Stimulated activated CD4-positive, alpha-beta T cell treated with anti-CD3 and anti-CD28 coated beads, Interleukin-1b, Interleukin-23, amount 100 ng/mL, for 1 hour (primary cell): ENCODE measurements at places on chromosomes 1 and 21.

- DNase-seq: no peak
Observed at GRCh38 chr21:46078978-46079351, 18.9 kb upstream of the COL6A2 start.

- no peak for DNase-seq
Observed at GRCh38 chr1:147618077-147618569, 52.2 kb downstream of the ACP6 start.

DNA sequence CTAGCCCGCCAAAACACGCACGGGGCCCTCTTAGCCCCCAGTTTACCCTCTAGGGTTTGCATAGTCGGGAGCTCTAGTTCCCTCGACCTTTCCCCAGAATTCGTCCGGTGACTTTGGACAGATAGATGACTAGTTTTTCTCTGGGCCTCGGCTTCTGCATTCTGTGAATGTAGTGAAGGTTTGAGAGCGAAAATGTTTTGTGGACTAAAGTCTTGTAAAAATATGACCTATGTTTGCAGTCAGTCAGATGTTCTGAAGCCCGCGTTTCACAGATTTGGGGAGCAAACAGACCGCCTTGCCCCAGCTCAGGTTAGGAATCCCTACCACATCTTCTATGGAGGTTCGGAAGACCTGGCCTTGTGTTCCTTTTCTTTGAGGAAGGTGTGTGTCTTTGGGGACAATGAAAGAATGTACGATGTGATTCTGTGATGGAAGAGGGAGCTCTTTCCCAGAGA is 401 bp downstream of the UQCRH start:
- DNase-seq: no peak

DNA sequence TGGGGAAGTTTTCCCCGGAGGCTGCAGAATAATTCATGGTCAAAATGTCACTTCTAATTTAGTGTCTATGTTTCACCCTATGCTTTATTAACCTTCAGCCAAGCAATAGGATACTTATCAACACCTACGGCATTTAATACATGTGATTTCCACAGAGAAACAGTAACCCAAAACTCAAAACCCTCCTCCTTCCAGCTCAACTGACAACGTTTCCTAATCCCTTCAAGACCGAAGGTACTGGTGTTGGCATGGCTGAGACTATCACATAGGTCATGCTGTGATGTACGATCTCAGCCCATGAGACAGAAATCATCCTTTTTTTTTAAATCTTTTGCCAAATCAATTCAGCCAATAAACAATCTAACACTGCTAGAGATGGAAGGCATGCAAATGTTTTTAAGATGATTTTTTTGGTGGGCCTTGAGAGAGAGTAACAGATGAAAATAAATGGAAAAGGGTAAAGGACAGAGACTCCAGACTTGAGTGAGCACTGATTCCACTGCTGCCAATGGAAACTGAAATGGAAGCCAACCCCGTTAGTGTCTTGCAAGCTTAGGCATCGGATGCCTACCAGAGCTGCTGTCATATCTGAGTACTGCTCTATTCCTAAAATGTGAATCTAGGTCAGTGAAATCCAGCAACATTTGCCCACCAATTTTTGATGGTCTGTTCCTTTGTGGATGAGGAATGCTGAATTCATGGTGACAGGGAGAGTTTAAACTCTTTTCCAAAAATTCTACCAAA is 63.4 kb upstream of the BCL10 start:
- DNase-seq: no peak

DNA sequence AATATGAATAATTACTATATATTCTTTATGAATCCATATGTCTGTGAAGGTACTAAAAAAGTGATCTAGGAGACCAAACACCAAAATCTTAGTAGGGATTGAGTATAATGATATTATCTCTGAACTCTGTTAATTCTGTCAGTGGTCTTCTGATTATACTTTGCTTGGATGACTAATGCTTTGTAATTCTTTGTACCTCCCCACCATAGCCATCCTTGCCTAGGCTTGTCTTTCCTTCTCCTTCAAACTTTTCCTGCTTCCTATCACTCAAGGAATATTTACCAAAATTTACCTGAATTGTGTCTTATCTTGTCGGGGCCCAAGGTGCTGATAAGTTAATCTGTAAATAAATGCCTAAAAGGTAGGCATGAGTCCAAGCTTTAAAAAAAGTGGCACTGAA is 845 bp upstream of the RGS5 start:
- no peak for DNase-seq

GRCh38 chr1:95133687-95134086 is 16.5 kb downstream of the TLCD4 start:
- DNase-seq: no peak

- no peak for DNase-seq
Observed at GRCh38 chr1:207140536-207140935, 36.5 kb downstream of the C4BPA start.

- DNase-seq: no peak
Observed at GRCh38 chr1:56459260-56459659, 120.1 kb downstream of the PLPP3 start.
